ENCODE measurements at places on chromosomes 2 and 18.

- no peak for DNase-seq
Observed at GRCh38 chr18:50461251-50461650, 86.4 kb downstream of the SKA1 start.

- DNase-seq, result no peak
Observed at GRCh38 chr2:151721161-151721560, 13.1 kb downstream of the NEB start.

DNA sequence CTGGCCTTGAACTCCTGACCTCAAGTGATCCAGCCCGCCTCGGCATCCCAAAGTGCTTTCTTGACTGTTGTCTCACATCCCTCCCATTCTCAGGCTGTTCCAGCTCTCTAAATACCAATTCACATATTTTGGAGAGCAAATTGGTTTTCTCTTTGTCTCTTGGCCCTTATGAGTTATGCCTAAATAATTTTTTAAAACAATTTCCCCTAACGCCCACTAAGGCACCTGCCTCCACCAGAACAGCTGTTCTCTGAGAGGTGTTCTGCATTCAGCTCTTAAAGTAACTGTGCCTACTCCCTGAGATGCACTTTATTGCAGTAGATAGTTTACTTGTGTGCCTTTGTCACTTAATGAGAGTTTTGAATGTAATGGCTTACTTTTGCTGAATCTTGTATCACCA lies 6.9 kb downstream of the CCDC195 start:
- no peak for DNase-seq

DNA sequence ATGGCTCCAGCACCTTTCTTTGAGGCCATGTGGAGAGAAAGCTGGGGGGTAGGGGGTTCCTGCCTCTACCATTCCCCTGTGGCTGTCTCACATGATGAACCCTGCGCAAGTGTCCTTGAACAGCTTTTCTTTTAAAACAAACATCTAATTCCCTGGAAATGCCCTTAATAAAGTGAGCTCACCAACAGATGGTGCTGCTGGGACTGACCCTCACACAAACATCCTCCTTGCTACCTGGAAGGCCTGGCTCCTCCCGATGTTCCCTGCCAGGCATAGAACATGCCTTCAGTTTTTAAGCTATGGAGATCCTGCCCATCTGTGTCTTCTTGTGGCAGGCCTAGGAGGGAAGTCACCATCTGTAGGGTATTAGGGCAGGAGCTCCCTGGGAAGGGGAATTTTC lies 60.7 kb upstream of the GATA6 start:
- DNase-seq, result no peak

GRCh38 chr18:34386803-34387202 lies 162.1 kb upstream of the NOL4 start:
- no peak for DNase-seq

- DNase-seq, result no peak
Observed at GRCh38 chr2:38037757-38038621, 38.0 kb downstream of the CYP1B1 start.

GRCh38 chr2:160921386-160921964 lies 238.8 kb upstream of the TANK start:
- no peak for DNase-seq

DNA sequence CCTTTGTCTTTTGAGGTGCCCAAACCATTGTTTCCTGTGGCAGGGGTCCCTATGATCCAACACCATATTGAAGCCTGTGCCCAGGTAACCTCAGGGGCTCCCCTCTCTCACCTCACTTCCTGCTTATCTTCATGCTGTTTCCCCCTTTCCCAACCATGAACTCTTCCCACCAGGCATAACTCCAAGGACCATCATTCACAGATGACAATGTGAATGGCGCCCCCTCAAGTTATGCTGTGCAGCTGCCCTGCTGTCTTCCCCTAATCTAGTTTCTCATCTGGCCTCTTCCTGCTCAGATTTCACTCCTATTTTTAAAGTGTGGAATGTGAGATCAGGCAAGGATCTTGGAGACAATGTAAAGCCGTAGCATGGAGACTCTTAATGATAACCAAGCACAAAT lies 1.4 kb downstream of the GMPPA start:
- DNase-seq, result no peak

DNA sequence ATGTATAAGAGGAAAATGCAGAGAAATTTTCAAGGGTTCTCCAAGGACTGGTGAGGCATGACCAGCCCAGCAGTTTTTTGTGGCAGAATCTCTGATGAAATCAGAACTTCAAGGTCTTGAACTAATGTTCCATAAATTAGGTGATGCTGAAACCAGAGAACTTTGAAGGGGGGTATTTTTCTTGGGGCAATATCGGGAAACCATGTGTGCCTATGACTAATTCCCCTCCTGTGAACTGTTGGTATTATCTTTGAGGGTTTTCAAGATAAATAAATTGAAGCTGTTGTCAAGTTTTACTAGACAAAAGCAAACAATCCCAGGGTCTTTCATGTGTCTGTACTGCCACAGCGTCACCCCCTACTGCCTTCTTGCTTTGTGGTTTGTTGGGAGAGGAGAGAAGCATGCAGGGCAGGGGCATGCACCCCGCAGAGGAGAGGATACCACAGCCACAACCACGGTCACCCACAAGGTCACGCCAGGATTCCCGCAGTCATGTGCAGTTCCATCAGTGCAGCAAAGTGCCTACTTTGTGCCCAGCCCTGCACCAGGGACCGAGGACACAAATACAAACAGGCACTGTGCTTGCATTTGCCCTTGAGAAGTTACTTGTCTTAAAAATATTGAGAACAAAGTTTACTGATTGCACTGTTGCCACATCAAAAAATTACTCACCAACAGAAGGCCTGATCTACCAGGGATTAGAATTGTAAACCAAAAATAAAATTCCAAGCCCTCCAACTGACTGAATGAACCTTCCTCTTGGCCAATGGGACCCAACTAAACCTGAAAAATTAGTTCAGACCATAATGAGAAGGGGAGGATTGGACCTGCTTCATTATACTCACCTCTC lies 413.3 kb upstream of the TRIB2 start:
- no peak for DNase-seq

- DNase-seq, result no peak
Observed at GRCh38 chr2:179524809-179525339, 260.2 kb upstream of the SESTD1 start.

GRCh38 chr2:205869439-205869838 lies 187.1 kb downstream of the NRP2 start:
- no peak for DNase-seq

DNA sequence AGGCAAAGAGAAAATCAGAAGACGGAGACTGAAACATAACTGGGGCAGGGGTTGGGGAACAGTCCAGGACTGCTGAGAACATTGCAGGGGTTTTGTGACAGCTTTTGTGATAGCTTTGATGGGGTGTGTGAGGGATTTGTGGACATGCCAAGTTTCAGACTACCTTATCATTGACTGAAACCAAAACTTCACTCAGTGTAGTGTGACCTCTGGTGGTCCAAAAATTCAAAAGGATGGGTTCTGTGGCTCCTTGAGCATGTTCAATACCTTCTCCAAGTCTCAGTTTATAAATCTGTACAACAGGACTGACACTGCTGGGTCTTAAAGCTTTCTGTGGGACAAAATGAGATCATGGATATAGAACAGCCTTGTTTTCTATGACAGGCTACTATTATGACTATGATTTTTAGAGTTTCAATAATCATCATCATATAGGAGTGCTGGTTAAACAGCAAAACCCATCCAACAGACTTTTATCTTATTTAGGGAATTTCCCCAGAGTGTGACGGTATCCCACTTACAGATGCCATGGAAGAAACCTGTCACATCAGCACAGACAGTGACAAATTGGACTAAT lies 259.2 kb upstream of the SLC14A2 start:
- DNase-seq, result no peak

DNA sequence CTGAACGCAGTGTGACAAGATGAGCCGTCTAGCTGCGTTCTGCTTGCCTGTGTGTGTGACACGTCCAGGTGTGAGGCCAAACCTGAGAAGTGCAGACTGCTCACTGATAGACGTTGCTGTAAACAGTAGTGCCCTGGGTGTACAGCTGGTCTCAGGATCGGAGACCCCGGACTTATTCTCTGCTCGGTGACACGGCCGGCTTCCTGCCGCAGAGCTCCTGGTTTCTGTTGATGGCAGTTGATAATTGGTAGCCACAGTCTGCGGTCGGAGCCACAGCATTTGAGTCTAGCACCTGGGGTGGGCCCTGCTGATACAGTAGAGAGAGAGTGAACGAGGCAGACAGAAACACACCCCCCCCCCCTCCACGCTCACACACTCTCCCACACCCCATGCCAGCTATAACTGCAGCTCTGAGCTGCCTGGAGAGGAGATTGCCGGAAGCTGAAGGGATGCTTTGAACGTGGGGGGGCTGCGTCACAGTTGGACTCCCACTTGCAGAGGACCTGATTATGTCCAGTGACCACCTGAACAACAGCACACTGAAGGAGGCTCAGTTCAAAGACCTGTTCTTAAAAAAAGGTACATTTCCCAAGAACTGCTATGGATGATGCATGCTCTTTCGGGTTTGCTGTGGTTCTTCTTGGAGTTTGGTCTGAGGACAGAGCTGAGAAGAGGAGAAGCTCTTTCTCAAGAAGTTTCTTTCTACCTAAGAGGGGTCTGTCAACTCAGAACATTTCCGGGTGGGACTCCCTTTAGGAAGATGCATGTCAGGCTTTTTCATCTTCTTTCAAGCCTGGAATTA lies 114.0 kb downstream of the FAM210A start:
- DNase-seq, result peak; percentile 55

DNA sequence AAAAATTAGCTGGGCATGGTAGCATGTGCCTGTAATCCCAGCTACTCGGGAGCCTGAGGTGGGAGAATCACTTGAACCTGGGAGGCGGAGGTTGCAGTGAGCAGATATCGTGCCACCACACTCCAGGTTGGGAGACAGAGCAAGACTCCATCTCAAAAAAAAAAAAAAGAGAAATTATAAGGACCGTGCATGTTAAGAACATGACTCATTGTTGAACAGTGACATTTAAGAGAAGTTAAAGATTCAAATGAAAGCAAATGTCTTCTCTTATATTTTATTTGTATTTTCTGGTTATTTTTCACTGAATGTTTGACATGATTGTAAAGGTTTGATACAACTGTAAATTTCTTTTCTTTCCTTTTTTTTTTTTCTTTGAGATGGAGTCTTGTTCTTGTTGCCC lies 69.6 kb downstream of the APLF start:
- no peak for DNase-seq

- no peak for DNase-seq
Observed at GRCh38 chr2:239275847-239276831, 124.7 kb downstream of the HDAC4 start.

DNA sequence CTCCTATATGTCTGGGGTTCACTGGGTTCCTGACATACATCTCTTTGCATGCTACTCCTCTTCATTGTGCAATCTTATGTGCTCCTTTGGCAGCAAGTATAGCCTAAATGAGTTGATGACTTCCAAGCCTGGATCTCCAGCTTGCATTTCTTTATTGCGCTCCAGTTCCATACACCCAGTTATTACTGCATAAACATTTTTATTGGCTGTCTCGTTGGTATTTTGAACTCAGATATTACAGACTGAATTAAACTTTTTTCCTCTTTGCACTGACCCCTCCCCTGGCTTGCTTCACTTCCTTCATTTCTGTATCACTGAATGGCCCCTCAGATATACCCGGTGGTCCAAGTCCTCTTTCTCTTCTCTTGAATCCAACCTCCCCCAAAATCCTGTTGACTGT lies 219.2 kb downstream of the MC4R start:
- no peak for DNase-seq

GRCh38 chr2:17634997-17635396 lies 94.5 kb downstream of the VSNL1 start:
- DNase-seq, result no peak

DNA sequence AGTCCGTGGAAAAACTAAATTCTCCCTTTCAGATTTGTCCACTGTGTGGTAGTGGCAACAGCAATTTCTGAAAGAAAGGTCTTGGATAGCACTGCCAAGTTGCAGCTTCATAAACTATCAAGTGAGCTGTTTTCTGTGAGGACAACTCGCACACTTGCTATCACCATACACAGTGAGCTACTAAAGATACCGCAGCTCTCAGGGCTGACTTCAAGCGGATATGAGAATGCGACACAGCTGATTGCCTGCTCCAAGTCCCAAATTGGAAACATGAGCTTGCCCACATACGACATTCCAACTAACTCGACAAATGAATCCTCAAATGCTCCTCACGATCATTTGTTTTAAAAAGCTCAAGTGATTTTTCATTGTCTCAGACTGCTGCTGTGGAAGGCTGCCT lies 46.2 kb downstream of the E2F6 start:
- no peak for DNase-seq

DNA sequence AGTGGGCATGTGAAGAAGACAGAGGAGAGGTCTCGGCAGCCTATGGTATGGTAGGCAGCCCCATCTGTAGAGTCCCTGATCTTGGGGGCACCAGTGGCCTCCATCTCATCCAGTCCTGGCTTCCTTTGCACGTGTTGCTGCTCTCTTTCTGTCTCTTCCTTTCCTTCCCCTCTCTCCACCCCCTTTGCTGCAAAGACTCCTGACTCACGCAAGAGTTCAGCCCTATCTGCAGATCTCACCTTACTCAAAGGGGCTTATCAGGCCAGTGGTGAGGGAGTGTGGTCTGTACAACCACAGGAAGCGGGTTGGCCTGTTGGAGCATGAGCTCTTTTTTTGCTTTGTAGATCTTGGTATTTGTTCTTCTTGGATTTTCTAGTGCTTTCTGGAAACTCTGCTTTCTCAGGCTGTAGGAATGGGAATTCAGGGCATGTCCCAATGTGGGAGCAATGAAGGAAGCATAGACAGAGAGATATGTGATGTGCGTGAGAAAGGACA lies 14.6 kb upstream of the NT5DC4 start:
- no peak for DNase-seq

DNA sequence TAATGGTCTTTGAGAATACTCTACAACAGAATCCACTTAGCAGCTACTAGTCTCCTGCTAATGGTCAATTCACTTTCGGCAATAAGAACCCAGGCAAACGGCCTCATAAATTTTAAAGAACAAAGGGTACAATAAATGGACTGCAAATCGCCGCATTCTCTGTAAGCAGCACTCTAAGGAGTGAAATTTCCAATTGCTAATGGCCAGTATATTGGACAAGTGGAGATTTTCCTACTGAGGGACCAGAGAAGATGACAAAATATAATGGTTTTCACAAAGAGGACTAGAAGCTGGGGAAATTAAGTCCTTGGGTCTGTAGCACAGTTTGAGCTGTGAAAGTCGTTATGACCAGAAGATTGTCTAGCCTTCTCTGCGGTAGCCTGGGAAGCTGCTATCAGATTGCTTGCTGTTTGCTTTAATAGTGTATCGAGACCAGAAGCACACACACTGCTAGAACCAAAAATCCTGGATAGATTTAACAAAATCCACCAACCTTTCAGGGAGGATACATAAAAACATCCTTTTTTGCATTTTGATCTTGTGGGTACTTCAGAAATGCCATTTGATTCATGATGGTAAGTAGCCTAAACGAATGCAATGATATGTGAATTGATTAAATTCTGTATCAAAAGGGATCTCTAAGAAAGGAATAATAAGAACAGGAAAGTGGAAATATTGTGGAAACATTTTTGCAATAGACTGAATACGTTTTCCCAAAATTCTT lies 53.6 kb upstream of the ATP8B1 start:
- no peak for DNase-seq

GRCh38 chr2:105329561-105330495 lies at the start of gene TGFBRAP1:
TSS of gene TGFBRAP1 (minus strand) at chr2:105329735. CDS start at chr2:105308301, 21,434 bp downstream.
- peak; percentile 62 for DNase-seq

GRCh38 chr2:147824620-147825019 lies 20.2 kb upstream of the ACVR2A start:
- no peak for DNase-seq
